ENCODE measurements at places on chromosomes 3 and 15.

DNA sequence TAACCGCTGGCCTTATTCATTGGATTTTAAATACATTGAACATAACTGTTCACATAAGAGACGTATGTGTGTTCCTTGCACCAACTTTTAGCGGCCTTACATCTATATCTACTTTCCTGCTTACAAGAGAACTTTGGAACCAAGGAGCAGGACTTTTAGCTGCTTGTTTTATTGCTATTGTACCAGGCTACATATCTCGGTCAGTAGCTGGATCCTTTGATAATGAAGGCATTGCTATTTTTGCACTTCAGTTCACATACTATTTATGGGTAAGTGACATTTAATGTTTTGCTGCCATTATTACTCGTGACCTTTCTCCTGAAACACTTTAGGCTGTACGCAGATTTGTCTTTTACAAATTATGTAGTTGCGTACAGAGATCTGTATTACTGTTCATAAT is 47.1 kb downstream of the STT3B start:
- no peak for DNase-seq

DNA sequence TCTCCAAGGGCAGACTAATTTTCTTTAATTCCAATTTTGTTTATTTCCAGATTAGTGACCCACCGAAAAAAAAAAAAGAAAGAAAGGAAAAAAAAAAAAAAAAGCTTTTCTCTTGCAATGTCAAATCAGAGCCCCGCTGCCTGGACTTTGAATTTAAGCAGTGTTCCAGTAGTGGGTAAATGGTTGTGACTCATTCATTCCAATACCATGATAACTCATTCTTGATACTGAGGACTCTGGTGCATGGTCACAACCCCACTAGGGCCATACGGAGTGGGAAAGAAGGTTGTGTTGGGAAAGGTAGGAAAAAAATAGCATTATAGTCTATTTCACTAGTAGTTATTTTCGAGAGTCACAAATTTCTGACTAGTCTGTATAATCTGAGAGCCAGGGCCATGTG is 59.1 kb upstream of the COL8A1 start:
- no peak for DNase-seq

DNA sequence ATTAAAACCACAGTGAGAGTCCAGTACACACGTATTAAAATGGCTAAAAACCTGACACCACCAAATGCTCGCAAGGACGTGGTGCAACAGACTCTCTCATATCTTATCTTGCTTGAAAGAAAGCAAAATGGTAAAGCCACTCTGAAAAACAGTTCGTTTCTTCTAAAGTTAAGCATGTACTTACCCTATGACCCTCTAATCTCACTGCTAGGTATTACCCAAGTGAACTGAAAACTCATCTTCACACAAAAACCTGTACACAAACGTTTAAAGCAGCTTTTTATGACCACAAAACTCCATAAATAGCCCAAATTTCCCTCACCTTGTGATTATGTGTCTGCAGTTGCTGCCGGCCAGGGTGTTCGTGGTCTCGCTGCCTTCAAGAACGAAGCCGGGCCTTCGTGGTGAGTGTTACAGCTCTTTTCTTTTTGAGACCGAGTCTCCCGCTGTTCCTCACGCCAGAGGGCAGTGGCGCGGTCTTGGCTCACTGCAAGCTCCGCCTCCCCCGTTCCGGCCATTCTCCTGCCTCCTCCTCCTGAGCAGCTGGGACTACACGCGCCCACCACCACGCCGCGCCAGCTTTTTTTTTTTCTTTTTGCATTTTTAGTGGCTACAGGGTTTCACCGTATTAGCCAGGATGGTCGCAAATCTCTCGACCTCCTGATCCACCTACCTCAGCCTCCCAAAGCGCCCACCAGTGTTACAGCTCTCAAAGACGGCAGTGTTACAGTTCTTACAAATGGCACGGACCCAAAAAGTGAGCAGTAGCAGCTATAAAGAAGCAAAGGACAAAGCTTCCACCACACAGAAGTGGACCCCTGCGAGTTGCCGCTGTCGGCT is 165.4 kb downstream of the TJP1 start:
- DNase-seq: no peak

DNA sequence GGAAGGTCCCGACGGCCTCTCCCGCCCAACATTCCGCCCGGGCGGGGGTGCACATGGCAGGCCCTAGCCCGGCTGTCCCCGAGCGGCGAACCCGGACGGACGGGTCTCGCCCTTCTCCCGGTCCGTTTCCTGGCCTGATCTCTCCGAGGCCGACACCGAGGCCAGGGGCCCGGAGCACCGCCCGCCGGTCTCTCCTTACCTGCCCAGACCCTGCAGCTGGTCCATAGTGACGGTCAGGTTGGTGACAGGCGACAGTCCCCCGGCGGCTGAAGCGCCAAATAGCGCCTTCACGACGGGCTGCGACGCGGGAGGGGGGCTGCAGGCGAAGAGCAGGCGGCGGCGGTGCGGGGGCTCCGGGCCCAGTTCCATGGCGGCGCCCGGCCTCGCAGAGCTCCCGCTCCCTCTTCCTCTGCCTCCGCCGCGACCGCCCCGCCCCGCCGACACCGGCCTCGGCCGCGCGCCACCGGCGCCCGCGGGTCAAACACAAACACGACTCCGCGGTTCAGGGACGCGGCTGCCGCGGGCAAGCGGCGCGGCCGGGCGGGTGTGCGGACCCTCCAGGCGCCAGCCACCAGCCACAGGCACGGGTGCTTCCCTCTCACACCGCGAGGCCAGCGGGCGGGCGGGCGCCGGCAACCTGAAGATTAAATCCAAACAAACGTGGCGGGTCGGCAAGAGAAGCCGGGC is 495 bp downstream of the CDC25A start:
- no peak for DNase-seq

GRCh38 chr3:8817486-8817885 is 48.1 kb upstream of the OXTR start:
- no peak for DNase-seq

GRCh38 chr15:68815598-68815997 is 5.1 kb downstream of the ANP32A start:
- no peak for DNase-seq

- no peak for DNase-seq
Observed at GRCh38 chr15:86060674-86061073, 19.0 kb upstream of the AGBL1 start.

Data from GM04504 (cell line).